ENCODE measurements at places on chromosomes 7 and 10.

DNA sequence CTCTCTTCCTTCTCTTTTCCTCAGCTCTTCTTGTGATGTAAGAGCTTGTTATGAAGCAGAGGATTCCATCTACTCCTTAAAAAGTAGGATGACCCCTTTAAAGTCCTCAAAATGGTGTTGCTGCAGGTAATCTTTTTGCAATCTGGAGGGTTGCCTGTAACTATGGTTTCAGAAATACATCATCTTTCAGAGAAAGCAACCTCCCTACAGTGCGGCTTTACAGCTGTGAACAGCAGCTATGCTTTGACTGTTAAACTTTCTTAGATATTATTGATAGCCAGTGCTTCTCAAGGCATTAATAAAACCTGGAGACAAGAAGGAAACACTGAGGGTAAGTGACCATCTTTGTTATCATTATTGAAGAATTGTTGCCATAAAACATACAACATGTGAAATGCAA lies 86.6 kb upstream of the MDFIC start:
- H3K27me3 ChIP-seq = no peaks in the 10 kb centered on the region
- H3K27ac ChIP-seq = no peak overlapping the region
- no peaks in the 10 kb centered on the region for H3K36me3 ChIP-seq
- no peak for DNase-seq

DNA sequence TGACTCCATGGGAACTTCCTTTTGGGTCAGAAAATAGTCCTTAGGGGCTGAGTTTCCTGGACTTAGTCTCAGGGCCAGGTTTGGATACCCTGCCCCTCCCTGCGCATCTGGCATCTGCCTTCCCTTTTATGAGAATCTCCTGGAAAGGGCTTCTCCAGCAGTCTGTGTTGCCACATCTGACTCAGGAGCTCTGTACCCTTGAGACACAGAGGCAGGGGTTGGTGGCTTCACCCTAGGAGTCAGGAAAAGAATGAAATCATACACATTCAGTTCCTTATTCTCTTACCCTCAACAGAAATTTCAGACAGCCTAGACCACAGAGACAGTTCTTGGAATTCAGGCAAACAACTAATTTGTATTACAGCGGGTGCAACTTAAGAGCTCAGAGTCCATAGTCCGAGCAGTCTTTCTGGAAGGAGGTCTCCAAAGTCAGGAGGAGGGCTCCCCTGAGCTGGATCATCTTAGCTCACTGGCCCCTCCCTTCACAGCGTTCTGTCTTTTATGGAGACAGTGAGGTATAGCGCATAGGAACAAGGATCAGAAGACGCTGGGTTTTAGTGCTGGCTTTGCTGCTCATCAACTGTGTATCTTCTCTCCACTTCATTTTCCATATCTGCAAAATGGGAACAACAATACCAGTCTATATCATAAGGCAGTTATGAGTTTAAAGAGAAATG lies 3.0 kb upstream of the PLAU start:
- H3K27ac ChIP-seq = no peak overlapping the region
- H3K36me3 ChIP-seq = no peaks in the 10 kb centered on the region
- peaks cover 41% of the 10 kb centered on the region for H3K27me3 ChIP-seq
- H3K4me1 ChIP-seq = peaks cover 47% of the 10 kb centered on the region
- no peak for DNase-seq
- H3K4me3 ChIP-seq = no peak overlapping the region

DNA sequence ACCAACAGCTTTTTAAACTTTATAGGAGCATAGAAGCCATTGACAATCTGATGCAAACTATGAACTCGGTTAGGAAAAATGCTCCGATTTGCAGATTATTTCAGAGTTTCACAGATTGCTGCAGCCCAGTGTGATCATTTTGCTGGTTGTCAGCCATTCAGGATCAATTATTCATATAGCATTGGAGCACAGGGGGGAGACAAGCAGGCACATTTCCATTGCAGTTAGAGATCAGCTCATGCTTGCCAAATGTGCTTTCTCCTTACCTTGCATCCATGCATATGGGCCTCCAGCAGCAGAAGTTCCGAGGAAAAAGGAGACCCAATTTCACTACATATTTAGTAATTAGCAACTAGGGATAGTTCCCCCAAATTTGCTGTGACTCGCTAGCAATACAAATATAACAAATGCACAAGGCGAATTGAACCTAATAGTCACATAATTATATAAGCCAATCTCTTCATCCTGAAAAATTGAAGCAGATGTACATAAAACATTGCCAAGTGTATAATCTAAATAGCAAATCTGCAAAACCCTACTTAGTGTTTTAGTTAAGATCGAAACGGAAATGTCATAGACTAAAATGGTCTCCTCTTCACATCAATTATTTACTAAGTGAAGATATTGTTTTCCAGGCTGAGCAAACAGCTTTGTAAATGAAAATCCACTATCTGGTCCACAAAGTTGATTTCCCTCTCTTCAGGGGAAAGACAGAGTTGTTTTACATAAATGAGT lies 49.5 kb upstream of the RSU1 start:
- H3K4me3 ChIP-seq = peak overlapping the region; percentile 20
- peaks cover 33% of the 10 kb centered on the region for H3K4me1 ChIP-seq
- H3K27ac ChIP-seq = peak overlapping the region; percentile 76

GRCh38 chr7:22123139-22123538 lies 177.4 kb upstream of the CDCA7L start:
- 0 out of 2 replicates have a peak, but pooled peaks cover 6% of the 10 kb centered on the region for H3K4me1 ChIP-seq
- 0 out of 2 replicates have a peak, but pooled peaks cover 4% of the 10 kb centered on the region for H3K36me3 ChIP-seq
- DNase-seq = no peak
- no peak overlapping the region for H3K27ac ChIP-seq
- no peak overlapping the region for H3K4me3 ChIP-seq

DNA sequence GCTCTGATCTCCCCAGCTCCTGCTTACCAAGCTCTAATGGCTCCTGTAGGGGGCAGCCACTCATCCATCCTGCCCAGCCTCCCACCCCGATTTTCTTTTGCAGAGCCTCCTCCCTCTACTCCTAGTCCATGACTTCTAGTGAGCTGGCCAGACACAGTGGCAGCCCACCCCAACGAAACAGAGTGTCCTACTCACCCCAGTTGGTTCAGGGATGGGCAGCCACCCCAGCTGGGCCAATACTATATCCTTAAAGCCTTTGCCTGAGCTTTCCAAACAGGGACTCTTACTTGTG lies 77.1 kb downstream of the GRID1 start:
- no peaks in the 10 kb centered on the region for H3K36me3 ChIP-seq
- no peak overlapping the region for H3K4me3 ChIP-seq
- H3K27ac ChIP-seq = no peak overlapping the region
- no peak for DNase-seq

DNA sequence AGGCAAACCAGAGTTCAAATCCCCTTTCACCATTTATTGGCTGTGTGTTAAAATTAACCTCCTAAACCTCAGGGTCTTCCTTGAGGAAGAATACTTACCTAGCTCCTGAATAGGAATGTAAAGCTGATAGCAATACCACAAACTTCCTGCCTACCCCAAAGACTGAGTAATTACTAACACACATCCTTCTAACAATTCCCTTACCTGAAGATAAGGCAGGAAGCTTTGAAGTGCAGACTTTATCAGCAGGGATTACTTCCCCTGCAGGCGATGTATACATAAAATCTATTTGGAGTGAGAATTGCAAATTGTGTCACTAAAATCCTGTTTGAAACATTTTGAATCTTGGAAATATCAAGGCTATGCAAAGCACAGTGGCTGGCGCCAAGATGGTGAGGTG lies 21.2 kb downstream of the EVX1 start:
- H3K36me3 ChIP-seq = no peaks in the 10 kb centered on the region
- no peak overlapping the region for H3K4me3 ChIP-seq
- H3K27ac ChIP-seq = no peak overlapping the region
- no peak for DNase-seq
- peaks cover 16% of the 10 kb centered on the region for H3K27me3 ChIP-seq

GRCh38 chr10:97818572-97818971 lies 31.1 kb upstream of the GOLGA7B start:
- H3K27me3 ChIP-seq = no peaks in the 10 kb centered on the region
- no peaks in the 10 kb centered on the region for H3K36me3 ChIP-seq
- H3K4me1 ChIP-seq = no peaks in the 10 kb centered on the region
- no peak overlapping the region for H3K27ac ChIP-seq
- no peak for DNase-seq
- no peak overlapping the region for H3K4me3 ChIP-seq

GRCh38 chr10:50027195-50027594 lies 39.0 kb downstream of the AGAP6 start:
- no peak for DNase-seq
- H3K27ac ChIP-seq = no peak overlapping the region
- no peaks in the 10 kb centered on the region for H3K4me1 ChIP-seq
- H3K27me3 ChIP-seq = peaks cover 4% of the 10 kb centered on the region
- no peak overlapping the region for H3K4me3 ChIP-seq

GRCh38 chr10:84065804-84066601 lies 73.3 kb upstream of the GHITM start:
- no peak overlapping the region for H3K27ac ChIP-seq
- H3K4me1 ChIP-seq = no peaks in the 10 kb centered on the region
- no peaks in the 10 kb centered on the region for H3K27me3 ChIP-seq
- H3K36me3 ChIP-seq = no peaks in the 10 kb centered on the region

- H3K4me3 ChIP-seq = no peak overlapping the region
- no peak overlapping the region for H3K27ac ChIP-seq
- no peaks in the 10 kb centered on the region for H3K27me3 ChIP-seq
- no peaks in the 10 kb centered on the region for H3K36me3 ChIP-seq
- DNase-seq = no peak
Measured at GRCh38 chr10:110851020-110851612, 20.6 kb upstream of the PDCD4 start.

DNA sequence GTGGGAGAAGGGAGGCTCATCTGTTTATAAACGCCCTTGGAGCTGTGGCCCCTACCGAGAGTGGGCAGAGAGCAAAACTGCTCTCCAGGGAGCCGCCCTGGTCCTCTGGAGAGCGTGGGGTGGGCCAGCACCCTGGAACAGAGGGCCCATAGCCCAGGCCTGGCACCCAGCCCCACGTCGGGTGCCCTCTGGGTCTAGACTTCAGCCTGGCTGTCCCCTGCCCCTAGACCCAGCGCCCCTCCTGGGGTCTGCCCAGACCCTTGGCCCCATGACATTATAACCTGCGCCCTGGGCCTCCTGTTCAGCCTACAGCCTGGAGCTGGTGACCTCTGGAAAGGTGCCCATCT lies 24.7 kb downstream of the GET4 start:
- no peaks in the 10 kb centered on the region for H3K4me1 ChIP-seq
- no peaks in the 10 kb centered on the region for H3K36me3 ChIP-seq
- no peak overlapping the region for H3K27ac ChIP-seq
- DNase-seq = no peak
- H3K4me3 ChIP-seq = no peak overlapping the region

- H3K4me3 ChIP-seq = no peak overlapping the region
- no peaks in the 10 kb centered on the region for H3K4me1 ChIP-seq
- DNase-seq = no peak
- no peaks in the 10 kb centered on the region for H3K36me3 ChIP-seq
- no peak overlapping the region for H3K27ac ChIP-seq
- H3K27me3 ChIP-seq = no peaks in the 10 kb centered on the region
Measured at GRCh38 chr7:37831244-37831643, 17.2 kb upstream of the NME8 start.

Measured in GM23338 (cell line).